ENCODE measurements at places on chromosomes 4 and X.

DNA sequence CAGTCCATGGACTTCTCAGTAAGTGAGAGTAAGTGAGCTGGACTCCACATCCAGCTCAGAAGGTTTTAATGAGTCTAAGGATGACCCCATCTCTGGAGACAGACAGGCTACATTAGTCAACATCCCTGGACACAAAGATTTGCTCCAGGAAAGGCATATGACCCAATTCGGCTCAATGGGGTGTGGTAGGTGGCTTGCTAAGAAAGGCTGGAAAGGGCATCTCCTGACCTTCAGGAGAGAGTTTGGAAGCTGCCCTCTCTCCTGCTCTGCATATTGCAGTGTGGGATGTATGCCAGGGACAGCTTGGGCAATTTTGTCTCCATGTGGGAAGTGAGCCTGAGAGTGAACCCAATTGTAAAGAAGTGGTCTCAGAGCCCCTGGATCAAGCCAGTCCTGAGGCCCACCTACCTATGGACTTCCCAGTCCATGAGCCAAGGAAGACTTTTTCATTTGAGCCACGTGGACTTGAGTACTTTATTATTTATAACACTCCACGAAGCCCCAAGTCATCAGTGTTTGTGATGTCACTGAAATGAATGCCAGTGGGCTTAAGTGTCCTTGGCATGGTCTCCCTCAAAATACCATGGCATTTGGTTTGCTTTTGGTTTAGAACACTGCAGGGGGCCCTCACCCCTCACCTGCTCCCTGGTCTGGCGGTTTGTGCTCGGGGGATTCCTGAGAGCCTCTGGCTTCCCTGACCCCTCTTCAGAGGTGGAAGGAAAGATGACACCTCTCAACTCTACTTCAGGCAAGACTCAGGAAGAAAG lies 10.4 kb upstream of the ABLIM2 start:
- DNase-seq = no peak

DNA sequence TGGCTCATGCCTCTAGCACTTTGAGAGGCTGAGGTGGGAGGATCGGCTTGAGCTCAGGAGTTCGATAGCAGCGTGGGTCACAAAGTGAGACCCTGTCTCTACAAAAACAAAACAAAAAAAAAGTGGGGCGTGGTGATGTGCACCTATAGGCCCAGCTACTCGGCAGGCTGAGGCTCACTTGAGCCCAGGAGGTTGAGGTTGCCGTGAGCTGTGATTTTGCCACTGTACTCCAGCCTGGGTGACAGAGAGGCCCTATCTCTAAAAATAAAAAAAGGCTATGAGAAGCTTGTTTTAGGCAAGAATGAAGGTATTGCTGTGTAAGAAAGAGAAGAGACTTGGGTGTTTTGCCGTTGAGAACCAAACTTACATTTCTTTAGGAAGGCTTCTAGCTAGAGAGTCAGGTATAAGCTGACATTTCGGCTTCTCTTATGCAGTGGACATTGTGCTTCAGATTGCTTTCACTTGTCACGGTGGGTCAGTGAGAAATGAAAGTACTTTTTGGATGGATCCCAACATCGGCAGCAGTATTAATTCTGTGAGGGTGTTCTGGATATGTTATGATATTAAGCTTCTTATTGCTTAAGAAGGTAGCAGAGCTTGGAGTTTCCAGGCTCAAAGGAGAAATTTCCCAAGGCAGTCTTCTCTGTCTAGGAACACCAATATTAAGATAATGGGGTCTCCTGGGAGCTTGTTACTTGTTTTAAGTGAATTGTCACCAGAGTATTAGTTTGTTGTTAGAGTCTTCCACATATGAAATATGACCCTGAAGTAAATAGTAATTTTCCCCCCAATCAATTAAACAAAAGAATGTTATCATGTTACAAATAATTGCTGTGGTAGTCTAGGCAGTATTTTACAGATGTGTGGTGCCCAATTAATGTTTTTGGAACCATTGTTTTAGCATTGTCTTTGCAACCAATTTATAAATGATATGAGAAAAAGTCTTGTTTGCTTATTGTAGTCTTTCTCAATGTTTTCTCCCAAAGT lies 17.6 kb downstream of the TMEM131L start:
- DNase-seq = no peak

DNA sequence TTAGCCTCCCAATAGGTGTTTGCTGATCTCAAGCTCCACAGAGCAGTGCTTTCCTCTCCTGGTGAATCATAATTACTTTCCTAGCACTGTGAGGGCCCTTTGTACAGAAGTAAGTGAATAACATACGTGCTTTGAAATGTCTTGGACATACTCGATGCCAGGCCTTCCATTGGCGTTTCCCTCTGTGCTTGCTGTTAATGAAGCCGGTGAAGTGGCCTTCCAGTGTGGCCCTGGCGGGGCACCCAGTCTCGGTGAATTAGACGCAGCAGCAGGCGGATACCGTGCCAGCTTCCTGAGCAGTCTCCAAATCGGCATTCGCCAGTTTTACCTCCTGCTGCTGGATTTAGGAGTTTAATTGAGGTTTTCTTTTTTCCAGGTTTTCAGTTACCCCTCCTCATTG lies 132.3 kb downstream of the HMX1 start:
- DNase-seq = no peak

DNA sequence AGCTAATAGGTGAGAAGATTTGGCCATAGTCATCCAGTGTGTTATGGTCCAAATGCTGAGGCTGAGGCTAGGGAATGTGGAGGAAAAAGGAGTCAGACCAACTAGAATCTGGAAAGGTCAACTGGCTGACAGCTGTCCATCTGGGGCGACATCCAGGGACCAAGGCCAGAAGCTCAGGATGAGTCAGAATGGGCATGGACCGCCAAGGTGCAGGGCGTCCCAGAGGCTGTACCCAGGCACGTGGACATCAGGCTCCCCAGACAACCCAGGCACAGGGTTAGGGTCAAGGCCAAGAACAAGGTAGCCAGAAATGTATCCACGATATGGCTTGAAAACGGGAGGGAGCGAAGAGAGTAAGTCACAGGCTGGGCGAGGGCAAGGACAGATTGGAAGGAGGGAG lies 26.1 kb upstream of the PTTG2 start:
- DNase-seq = no peak

- DNase-seq = no peak
Measured at GRCh38 chr4:77877771-77878565, 15.3 kb downstream of the MRPL1 start.

DNA sequence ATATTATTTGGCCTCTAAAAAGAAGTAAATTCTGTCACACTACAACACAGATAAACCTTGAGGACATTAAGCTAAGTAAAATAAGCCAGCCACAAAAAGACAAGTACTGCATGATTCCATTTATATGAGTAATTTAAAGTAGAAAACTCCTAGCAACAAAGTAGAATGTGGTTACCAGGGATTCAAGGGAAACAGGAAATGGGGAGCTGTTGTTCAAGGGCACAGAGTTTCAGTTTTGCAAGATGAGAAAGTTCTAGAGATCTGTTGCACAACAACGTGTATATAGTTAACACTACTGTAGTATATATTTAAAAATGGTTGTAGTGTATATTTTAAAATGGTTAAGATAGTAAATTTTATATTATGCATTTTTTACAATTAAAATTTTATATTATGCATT lies 25.4 kb downstream of the SEC31A start:
- DNase-seq = no peak

DNA sequence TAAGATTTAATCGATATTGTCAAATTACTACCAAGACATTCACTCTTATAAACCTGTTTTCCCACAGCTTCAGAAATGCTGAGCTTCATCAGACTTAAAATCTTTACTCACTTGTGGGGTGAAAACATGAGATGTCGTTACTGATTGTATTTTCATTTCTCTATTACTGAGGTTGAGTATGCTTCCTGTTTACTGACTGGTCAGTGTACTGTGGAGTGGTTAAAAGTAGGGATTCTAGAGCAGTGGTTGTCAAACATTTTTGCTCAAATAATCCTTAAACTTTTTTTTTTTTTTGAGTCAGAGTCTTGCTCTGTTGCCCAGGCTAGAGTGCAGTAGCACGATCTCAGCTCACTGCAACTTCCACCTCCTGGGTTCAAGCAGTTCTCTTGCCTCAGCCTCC lies 50.3 kb downstream of the NSUN7 start:
- DNase-seq = no peak

- DNase-seq = no peak
Measured at GRCh38 chr4:185002784-185003183, 15.5 kb upstream of the HELT start.

GRCh38 chrX:97547877-97548578 lies 664.3 kb downstream of the RPA4 start:
- DNase-seq = no peak

GRCh38 chr4:165190591-165191347 lies 16.6 kb upstream of the KLHL2 start:
- no peak for DNase-seq

GRCh38 chr4:74451214-74451661 lies 6.3 kb downstream of the AREG start:
- DNase-seq = no peak

GRCh38 chr4:44927399-44928380 lies 201.3 kb upstream of the GNPDA2 start:
- DNase-seq = no peak

DNA sequence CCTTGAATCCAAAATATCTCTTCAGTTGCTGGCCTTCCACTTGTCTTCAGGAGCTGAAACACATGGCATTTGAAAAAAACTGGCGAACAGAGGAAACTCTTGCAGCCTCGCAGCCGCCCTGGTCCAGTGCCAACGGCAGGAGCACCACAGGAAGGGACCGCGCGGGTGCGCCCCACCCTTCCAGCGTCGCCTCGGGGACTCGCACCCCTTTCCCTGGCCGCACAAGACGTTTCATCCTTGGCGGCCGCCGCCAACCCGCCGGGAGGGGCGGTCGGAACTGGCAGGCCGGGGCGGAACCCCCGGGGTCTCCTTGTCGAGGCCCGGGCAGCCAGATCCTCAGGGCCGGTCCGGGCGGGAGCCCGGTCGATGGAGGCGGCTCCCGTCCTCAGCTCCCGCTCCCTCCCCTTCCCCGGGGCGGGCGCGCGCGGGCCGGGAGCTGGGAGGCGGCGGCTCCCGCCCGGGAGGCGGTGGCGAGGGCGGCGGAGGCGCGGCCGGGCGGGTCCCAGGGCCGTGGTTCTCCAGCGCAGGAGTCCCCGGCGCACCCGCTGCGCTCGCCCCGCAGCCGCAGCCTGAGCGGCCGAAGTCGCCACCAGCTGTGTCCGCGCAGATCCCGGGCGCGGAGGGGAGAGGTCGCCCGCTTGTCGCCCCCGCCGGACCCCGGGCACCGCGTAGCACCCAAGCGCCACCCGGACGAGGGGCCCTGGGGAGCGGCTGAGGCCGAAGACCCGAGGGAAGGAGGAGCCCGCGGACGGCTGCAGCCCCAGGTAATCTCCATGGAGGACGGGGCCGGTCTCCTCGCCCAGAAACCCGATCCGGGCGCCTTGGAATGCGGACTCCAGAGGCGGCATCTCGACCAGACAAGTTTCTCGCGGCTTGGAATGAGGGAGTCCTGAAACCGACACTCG lies 886 bp upstream of the NDST3 start:
- peak; percentile 58 for DNase-seq

- no peak for DNase-seq
Measured at GRCh38 chrX:116009861-116010710, 160.5 kb upstream of the AGTR2 start.

DNA sequence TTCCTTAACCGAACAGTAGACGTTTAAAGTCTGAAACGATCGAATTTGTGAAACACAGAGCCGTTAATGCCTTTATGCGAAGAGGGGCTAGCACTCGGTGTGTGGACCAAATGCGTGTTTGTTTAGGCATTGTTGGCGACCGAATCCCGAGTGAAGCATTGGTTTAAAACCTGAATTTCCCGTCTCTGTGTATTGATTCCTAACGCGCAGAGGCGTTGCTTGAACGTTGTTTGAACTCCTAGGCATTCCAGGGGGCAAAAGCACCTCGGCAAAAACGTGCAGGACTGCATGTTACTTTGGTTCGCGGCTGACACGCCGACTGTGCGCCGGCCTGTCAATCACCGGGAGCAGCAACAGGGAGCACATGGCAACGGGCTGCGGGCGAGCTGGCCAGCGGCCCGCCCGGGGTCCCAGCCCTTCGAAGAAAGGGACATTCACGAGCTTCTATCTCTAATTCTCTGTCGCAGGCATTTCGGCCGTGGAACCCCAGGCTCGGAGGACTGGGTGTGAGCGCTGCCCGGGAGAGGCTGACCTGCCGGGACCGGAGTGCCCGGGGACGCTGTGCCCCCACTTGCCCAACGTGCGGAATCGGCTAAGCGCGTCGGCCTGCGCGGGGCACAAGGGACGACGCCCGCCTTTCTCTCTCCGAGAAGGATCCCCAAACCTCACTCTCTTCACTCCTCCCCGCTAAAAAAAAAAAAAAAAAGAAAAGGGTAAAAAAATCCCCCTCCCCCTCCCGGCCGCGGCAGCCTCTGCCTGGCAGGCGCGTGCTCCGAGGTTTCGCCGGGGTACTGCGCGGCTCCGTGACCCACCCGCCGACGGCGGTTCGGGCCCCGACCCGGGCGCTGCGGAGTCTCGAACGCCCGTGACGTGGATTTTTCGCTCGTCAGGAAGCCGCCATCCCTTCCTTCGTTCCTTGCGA lies 810 bp downstream of the SPRY1 start:
- no peak for DNase-seq

GRCh38 chr4:26238778-26239679 lies 81.8 kb upstream of the RBPJ start:
- DNase-seq = no peak

- DNase-seq = no peak
Measured at GRCh38 chrX:129655547-129656249, 942 bp upstream of the APLN start.

- DNase-seq = no peak
Measured at GRCh38 chrX:15579778-15580747, 20.7 kb downstream of the ACE2 start.

DNA sequence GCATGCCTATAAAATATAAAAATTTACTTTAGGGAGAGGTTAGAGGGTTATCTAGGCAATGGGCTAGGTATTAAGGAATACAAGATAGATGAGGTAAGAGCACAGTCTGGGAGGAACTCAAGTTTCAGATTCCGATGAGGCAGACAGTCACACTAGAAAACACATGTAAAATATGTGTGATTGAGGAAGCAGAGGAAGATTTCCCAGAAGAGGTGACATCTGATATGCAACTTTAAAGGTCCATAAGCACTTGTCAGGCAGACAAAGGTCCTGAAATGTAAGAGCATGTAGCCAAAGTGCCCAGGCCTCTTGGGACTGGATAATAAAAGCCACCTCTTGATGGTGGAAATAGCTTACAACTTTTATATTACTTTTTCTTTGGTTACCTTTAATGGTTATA lies 81.1 kb upstream of the AADAT start:
- DNase-seq = no peak

DNA sequence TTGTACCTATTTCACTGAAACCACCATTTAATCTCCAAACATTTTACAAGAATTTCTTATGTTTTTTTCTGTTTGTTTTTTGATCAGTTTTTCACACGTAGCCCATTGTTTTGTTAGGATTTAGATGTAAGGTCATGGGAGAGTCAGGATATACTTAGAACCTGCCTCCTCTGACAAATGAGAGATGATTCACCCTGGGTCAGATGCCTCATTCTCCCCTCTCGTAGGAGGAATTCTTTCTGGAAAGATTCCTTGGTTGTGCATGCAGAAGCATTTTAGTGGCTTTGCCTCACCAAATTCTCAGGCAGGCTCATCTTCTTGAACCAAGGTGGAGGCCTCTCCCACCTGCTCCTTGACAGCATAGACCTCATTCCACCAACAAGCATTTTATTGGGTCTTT lies 599.3 kb downstream of the SPRY1 start:
- DNase-seq = no peak
